ENCODE measurements at places on chromosomes 12 and 14.

- no peak for DNase-seq
Measured at GRCh38 chr14:51704545-51704944, 52.8 kb downstream of the FRMD6 start.

- no peak for DNase-seq
Measured at GRCh38 chr12:96233939-96234461, 39.8 kb downstream of the ELK3 start.

GRCh38 chr12:12927211-12928079, 24.5 kb downstream of the GPRC5D start:
- DNase-seq = peak; percentile 75

- DNase-seq = no peak
Measured at GRCh38 chr14:95434121-95434520, 82.3 kb downstream of the SYNE3 start.

- no peak for DNase-seq
Measured at GRCh38 chr14:103319422-103319821, 14.6 kb upstream of the EIF5 start.

GRCh38 chr12:25594376-25594775, 41.3 kb upstream of the LMNTD1 start:
- no peak for DNase-seq
